ENCODE measurements at places on chromosomes 1 and 21. TPM values are rescaled to one million over a fixed set of nuclear protein-coding genes. Genes with fewer than 3 reads are reported as not detected.
A peak's percentile ranks its signal among the peaks of the same experiment; 100 is the strongest.

CCDC30 gene
- 0.40 TPM for total RNA-seq

GRCh38 chr1:42176902-42177519 is 12.5 kb upstream of the GUCA2A start:
- peak; percentile 43 for DNase-seq

DNA sequence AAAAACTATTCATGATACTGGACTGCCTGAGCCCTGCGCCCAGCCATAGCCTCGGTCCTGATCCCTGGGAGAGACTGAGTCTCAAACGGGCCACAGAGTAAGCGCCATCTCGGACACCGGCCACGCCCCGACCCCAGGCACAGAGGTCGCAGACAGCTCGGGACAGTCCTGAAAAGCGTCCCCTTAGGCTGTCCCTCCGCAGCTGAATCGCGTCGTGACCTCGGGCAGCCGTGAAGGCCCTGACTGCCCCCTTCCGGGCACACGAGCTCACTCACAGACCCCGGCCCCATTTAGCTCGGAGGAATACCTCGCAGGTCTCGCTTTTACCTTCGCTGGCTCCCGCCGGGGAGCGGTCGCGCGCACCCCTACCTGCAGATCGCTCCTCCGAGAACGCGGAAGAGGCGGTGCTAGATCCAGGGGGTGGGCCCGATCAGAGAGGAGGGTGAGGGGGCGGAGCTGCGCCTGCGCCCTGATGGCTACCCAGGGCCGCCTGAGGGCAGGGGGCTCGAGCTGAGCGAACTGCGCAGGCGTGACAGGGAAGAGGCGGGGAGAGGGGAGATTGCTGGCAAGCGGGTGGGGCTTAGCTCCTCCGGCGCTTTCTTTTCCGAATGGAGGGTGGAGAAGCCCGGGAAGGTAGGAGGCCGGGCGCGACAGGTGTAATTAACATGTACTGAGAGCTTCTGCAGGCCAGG is at the start of gene MKNK1:
MKNK1 (minus strand) TSS at position 411 of the 692 bp plus-strand sequence. CDS start 20,941 bp downstream, outside the sequence.
- DNase-seq: peak; percentile 97

DNA sequence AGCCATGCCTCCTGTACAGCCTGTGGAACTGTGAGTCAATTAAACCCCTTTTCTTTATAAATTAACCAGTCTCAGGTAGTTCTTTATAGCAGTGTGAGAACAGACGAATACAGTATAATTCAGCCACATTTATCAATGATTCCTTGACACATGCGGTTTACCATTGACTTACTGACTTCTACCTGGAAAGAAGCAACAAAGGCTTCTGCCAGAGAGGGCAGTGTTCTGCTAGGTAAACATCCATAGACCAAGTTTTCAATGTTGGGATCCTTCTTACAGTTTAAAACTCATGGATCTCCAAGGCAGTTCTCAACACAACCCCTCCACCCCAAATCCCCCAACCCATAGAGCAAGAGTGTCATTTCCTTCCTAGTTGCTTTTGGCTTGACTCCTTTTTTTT is 150.6 kb downstream of the ZNF648 start:
- no peak for DNase-seq

LCE2C gene
- not detected for total RNA-seq

- DNase-seq: no peak
Measured at GRCh38 chr1:38061883-38062328, 15.3 kb upstream of the POU3F1 start.

DNA sequence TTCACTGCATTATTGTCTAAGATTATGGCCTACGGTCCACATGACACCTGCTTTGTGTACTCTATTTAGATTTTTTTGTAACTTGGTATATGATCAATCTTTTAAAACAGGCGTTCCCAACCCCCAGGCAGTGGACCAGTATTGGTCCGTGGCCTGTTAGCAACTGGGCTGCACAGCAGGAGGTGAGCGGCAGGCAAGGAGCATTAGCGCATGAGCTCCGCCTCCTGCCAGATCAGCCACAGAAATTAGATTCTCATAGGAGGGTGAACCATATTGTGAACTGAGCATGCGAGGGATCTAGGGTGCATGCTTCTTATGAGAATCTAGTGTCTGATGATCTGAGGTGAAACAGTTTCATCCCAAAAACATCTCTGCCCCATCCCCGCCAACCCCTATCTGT is 228.4 kb upstream of the NR5A2 start:
- no peak for DNase-seq

GRCh38 chr1:162327144-162327787 is 49.4 kb downstream of the SPATA46 start:
- no peak for DNase-seq

SELL gene
- total RNA-seq: not detected

LEFTY1 gene
- 16.7 TPM for total RNA-seq

AMY1B gene
- not detected for total RNA-seq

GRCh38 chr1:44526295-44527073 is 121.4 kb downstream of the RNF220 start:
- no peak for DNase-seq

DNA sequence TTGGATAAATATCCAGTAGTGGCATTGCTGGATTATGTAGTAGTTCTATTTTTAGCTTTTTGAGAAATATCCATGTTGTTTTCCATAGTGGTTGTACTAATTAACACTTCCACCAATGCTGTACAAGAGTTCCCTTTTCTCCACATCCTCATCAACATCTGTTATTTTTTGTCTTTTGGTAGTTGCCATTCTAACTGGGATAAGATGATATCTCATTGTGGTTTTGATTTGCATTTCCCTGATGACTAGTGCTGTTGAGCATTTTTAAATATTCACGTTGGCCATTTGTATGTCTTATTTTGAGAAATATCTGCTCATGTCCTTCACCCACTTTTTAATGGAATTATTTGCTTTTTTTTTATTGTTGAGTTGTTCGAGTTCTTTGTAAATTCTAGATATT is 183.9 kb downstream of the PTPRU start:
- no peak for DNase-seq

DNA sequence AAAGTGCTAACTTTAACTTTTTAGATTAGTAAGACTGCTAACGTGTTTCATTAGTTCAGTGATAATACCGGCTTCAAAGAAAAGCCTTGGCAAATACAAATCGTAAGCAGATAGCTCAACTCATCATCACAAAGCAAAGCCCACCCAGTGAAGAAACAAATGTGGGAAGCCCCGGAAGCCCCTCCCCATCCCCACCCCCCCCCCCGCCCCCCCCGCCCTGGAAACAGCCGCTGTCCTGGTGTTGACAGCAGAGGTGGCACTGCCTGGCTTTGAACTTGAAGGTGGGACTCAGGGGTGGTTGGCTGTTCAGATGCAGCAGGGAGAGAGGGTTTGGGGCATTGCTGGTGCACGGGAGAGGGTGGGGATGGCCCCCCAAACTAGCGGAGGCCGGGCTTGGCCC is 14.1 kb downstream of the PDXK start:
- DNase-seq: no peak

DNA sequence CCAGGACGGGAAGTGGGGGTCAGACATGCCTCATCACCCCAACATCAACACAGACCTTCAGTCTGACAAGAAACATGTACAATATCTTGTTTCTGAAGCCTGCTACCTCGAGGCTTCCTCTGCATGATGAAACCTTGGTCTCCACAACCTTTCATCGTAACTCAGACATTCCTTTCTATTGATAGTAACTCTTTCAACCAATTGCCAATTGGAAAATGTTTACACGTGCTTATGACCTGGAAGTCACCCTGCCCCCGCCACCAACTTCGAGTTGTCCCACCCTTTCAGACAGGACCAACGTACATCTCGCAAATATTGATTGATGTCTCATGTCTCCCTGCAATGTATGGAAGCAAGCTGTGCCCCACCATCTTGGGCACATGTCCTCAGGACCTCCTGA is 159.5 kb downstream of the ETS2 start:
- no peak for DNase-seq

- no peak for DNase-seq
Measured at GRCh38 chr1:51727366-51727765, 110.5 kb downstream of the OSBPL9 start.

DNA sequence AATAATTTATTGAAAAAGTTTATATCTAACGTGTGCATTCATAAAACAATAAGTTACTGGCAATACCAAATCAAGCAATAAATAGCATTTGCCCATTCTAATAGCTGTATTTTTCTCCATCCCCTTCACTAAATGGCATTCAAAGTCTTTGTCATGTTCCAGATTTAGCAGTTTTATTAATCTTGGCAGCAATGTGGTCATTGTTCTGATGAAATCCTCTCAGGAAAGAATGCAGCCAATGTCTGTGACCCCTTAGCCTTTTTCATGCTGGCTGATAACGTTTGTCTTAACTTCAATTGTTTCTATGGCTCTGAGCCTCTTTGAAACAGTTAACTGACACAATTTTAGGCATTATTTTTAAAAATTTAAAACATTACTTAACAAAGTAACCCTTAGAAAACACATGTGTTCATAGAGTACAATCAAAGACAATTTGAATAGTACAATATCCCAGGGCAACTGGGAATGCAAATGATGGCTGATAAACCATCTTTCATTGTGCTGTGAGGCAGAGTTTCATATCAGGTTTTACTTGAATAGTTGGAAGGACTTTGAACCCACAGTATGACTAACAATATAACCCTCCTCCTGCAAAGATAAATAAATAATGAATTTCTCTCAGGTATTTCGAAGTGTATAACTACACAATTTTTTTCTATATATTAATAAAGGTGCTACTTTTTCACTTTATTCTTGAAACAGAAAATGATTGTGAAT is 217.5 kb downstream of the LRRIQ3 start:
- no peak for DNase-seq

- DNase-seq: no peak
Measured at GRCh38 chr21:44718571-44718970, 7.2 kb upstream of the TSPEAR start.

DNA sequence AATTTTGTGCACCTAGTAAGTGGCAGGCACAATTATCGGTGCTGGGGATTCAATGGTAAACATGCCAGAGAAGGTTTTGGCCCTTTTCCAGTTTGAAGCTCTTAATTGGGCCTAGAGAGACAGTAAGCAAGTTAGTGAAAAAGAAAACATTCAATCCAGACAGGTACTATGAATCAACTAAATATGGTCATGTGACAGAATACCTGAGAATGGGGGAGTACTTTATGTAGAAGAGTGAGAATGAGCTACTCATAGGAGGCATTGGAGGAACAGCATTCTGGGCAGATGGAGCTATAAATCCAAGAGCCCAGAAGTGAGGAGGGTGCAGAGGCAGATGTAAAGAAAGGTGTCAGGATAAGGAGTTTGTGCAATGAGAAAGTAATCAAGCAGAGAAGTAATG is 1017.9 kb downstream of the ADGRL2 start:
- DNase-seq: no peak

DNA sequence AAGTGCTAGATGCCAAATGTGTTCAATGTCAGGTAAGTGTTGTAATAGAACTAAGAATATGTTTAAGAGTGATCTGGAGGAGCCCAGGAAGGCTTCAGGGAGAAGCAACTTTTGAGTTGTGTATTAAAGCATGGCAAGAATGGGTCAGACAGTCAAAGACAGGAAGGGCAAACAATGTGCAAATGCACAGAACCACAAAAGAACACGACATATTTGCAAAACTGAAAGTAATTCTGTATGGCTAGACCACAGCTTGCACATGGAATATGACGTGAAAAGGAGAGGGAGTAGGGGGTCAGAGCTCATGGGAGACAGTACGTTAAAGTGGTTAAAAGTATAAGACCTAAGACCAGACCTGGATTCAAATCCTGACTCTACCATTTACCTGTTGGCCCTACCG is 7.1 kb upstream of the SORT1 start:
- no peak for DNase-seq

DNA sequence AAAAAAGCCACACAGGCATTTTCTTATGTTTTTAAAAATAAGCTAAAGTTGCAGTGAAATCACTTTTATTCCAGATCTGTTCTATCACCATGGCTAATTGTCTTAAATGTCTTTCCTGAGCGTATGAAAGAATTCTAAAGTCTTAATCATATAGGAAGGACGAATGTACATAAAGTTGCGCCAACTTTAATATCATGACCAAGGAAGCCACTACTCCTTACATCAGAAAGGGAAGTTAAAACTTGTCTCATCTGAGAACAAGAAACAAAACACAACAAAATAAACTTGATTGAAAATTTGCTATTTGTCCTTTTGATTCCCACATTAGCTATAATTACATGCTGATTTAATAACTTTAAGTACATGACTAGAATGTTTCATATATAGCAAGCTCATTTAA is 26.5 kb downstream of the CNIH4 start:
- no peak for DNase-seq

DNA sequence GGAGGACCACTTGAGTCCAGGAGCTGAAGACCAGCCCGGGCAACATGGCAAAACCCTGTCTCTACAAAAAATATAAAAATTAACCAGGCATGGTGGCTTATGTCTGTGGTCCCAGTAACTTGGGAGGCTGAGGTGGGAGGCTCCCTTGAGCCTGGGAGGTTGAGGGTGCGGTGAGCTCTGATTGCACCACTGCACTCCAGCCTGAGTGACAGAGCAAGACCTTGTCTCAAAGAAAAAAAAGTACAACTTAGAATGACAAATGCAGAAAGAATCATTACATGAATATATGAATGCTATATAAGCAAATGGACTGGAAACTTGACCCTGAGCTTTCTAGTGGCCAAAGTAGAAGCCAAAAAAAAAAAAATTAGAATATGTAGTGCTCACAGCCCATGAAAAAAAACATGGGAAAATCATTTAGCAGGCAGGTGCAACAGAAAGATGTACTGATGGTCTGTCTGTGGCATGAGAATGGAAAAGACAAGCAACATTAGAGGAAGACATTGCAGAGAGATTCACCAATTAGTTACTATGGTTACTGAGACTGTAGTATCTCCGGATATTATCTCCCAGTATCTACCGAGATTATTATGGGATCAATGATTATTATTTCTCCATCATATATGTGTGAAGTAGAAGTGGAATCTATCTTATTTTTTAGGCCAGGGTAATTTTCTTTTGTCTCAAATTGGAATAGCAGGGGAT is 19.2 kb downstream of the ELAPOR1 start:
- DNase-seq: no peak

GBP6 gene
- not detected for total RNA-seq

- DNase-seq: peak; percentile 45
Measured at GRCh38 chr1:179082333-179082998, 596 bp downstream of the TOR3A start.

TNFRSF8 gene
- 0.43 TPM for total RNA-seq

GRCh38 chr1:217524787-217525520 is 105.9 kb downstream of the GPATCH2 start:
- DNase-seq: no peak

- DNase-seq: no peak
Measured at GRCh38 chr1:221204055-221204833, 325.0 kb downstream of the HLX start.

- no peak for DNase-seq
Measured at GRCh38 chr21:44392916-44393315, 39.5 kb downstream of the TRPM2 start.

PADI3 gene
- total RNA-seq: 6.8 TPM

GRCh38 chr1:64116537-64116936 is 86.9 kb upstream of the UBE2U start:
- DNase-seq: no peak

- no peak for DNase-seq
Measured at GRCh38 chr1:78527706-78528105, 36.9 kb downstream of the PTGFR start.
